Ascending aorta (tissue), 2 donors: ENCODE measurements at places on chromosomes 1 and 21.

GRCh38 chr1:154899041-154899440, 29.0 kb upstream of the KCNN3 start:
- no peak for DNase-seq

DNA sequence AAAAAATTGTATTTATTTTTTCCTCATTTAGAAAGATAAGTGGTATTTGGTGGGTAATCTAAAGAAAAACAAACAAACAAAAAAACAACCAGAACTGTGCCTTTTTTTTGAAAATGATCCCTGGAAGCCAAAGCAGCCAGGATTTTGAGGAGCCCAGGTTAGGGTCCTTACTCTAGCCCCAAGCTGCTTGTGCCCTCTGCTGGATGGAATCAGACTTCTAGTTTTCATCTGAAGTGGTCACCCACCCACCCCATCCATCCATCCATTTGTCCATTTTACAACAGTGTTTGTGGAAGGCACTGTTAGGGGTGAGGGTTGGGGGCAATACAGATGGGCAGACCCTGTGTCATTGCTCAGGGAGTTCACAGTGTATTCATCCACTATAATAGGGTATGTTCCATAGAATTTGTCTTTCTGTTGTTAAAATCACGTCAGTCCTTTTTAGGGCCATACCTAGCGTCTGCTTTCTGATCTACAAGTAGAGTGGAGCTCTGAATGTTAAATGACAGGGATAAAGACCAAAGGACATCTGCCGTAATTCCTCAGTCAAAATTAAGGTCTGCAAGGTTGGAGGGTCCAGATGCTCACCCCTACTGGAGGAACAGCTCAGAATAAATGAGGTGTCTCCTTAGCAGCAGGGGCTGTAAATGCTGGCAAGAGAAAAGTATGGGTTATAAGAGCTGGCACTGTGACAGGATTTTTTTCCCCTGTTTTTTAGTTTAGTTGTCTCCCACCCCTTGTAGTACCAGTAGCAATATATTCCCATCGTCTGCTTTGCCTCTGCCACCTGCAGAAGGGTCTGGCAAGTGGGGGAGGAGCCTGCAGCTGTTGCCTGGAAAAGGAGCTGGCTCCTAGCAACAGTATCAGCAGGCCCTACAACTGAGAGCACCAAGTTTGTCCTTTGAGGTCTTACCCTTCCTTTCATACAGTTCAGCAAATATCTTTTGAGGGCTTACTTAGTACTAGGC, 3.2 kb downstream of the LRRC42 start:
- DNase-seq, result no peak

DNA sequence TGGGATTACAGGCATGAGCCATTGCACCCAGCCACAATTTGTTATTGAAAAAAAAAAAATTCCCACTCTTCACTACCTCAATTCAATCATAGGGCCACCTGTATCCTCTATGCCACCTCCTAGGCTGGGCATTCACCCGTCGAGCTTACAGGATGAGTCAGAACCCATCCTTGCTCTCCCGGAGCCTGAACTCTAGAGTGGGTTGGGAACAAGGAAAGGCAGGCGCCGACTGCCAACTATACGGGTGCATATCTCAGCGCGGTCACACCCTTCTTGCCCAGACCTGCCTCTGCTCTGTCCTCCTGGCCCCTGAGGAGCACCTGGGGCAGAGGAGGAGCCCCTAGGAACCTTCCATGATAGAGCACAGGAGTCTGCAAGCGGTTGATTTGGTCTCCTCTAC, 21.4 kb upstream of the LBR start:
- DNase-seq, result no peak

DNA sequence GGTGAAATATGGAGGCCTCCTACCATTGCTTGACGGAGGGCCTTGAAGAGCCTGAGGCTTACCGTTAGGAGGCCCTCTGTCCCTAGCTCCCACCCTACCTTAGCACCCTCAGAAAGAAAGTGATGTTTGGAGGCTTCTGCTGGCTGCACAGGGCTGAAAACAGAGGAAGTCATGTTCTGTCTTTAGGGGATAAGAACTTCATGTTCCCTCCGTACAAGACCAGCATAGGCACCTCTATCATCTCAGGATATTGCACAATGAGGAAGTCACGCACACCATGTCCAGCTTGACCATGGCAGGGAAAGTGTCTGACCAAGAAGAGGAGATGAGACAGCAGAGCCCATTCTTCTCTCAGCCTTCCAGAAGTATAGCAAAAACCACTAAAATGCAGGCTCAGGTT, 13.8 kb downstream of the ADORA3 start:
- no peak for DNase-seq

- DNase-seq, result no peak
Measured at GRCh38 chr1:110065841-110066240, 4.6 kb downstream of the ALX3 start.

GRCh38 chr1:95041491-95042165, 31.1 kb downstream of the ALG14 start:
- DNase-seq, result peak; percentile 84

- peak; percentile 30 for DNase-seq
Measured at GRCh38 chr1:27137544-27138075, 17.3 kb downstream of the SLC9A1 start.

- no peak for DNase-seq
Measured at GRCh38 chr1:83897516-83897915, 101.4 kb downstream of the TTLL7 start.

- DNase-seq, result no peak
Measured at GRCh38 chr1:113055570-113055969, 17.4 kb upstream of the LRIG2 start.

- no peak for DNase-seq
Measured at GRCh38 chr1:19689856-19690255, 25.2 kb downstream of the HTR6 start.

- no peak for DNase-seq
Measured at GRCh38 chr1:210440081-210440480, 111.4 kb downstream of the HHAT start.

- no peak for DNase-seq
Measured at GRCh38 chr1:7610106-7610731, 160.9 kb upstream of the VAMP3 start.

GRCh38 chr1:68791800-68792199, 294.9 kb upstream of the DEPDC1 start:
- no peak for DNase-seq

DNA sequence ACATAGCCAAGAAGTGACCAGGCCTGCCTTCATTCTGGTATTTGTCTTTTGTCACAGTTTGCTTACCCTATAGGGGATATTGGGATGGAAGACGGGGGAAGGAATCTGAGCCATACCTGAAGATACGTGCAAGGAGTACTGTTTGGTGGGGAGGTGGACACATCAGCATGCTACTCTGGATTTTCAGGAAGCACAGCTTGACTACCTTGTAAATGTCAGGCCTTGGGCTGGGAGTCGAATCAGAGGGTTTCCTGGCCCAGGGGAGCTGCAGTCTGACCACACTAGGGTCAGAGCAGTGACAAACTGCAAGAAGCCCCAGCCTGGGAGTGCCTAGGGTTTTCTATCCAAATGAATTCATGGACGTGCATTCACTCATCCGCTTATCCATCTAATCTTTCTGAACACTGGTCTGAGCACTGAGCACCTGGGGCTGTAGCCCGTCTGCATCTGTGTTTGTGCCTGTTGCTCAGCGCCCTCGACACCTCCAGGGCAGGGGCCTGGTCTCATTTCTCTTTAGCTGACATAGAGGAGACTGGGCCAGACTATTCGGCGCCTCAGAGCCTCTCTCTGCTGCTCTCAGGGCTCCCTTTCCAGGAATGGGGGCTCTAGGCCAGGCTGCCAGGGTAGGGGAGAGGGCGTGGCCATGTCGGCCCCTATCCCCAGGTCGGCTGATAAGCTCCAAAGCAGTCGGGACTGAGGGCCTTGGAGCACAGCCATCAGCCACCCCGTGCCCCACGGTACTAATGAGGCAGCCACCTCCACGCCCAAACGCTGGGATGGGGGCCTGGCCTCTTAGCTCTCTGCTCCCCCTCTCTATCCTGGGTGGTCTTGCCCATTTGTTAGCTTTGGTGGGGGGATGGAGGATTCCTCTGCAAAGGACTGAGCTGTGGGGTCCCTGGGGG, 47.0 kb upstream of the SLC2A1 start:
- no peak for DNase-seq

DNA sequence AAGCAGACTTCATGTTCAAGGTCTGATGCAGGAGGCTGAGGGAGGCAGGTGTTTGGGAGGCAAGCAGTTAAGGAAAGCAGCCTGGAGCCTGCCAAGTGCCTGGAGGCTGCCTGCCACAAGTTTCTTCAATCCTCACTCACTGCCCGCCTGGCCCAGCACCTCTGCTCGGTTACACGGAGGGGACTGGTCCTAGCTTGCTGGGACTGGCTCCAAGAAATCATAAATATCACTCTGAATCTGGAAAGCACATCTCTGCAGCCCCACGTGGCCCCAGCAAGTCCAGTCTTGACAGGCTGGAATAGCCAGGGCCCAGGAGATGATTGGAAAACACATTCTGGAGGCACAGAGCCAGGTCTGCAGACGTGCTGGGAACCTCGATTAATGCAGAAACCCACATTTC, 83.9 kb downstream of the BCAR3 start:
- DNase-seq, result no peak

GRCh38 chr1:153506831-153507413, 28.9 kb downstream of the S100A6 start:
- DNase-seq, result peak; percentile 80

GRCh38 chr1:70760154-70760553, 287.5 kb downstream of the PTGER3 start:
- DNase-seq, result no peak

DNA sequence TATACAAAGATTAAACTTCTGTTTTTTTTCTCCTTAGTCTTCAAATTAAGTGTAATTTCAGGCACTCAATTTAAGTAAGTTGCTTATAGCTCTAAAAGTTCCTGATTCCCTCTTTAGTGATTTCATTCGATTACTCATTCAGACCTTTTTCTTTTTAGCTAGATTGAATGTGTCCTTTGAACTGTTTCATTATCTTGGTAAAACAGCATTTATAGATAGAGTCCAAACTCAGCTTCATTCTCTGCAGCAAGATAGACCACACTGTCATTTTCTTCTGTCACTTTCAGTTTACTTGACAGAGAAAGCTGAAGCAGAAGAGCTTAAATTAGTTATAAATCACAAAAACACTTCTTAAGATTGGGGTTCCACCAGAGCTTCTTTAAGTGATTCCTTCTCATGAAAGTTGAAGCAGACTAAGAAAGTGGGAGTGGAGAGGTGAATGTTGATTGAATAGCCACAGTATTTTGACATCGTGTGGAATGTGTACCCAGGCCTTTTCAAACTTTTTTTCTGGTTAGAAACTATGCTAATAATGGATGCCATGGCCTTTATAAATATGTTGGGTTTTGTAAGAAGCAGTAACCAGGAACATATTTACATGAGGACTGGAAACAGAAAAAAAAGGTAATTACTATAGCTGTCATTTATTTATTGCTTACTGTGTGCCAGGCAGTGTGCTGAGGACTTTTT, 52.2 kb downstream of the ZBTB40 start:
- no peak for DNase-seq

GRCh38 chr1:57279909-57280666, 143.8 kb downstream of the DAB1 start:
- DNase-seq, result no peak

- no peak for DNase-seq
Measured at GRCh38 chr1:171137580-171137979, 46.9 kb downstream of the FMO3 start.

DNA sequence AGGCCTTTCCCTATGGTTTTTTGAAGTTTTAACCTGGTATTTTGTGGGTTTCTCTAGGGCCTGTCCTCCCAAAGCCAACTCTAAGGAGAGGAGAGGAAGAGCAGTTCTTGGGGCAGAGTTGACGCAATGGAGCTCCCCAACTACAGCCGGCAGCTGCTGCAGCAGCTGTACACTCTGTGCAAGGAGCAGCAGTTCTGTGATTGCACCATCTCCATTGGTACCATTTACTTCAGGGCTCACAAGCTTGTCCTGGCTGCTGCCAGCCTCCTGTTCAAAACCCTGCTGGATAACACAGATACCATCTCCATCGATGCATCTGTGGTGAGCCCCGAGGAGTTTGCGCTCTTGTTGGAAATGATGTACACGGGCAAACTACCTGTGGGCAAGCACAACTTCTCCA, 38.2 kb downstream of the ZBTB40 start:
- DNase-seq, result no peak

DNA sequence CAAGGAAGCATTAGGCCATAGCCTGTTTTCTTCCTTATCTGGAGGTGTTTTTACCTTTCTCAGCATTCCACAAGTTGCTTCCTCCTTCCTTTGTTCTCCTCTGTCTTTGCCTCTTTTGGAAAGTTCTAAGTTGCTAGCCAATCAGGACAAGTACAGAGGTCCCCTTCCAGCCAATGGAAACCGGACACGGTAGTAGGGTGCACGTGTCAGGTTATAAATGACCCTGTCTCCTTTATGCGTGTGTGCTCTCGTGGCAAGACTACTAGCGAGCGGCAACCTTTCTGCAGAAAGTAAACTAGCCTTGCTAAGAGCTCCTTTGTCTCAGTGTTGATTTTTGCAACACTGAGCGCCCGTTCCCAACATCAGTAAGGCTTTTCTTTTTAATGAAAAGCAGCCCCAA, 1.5 kb upstream of the ACADM start:
- no peak for DNase-seq

DNA sequence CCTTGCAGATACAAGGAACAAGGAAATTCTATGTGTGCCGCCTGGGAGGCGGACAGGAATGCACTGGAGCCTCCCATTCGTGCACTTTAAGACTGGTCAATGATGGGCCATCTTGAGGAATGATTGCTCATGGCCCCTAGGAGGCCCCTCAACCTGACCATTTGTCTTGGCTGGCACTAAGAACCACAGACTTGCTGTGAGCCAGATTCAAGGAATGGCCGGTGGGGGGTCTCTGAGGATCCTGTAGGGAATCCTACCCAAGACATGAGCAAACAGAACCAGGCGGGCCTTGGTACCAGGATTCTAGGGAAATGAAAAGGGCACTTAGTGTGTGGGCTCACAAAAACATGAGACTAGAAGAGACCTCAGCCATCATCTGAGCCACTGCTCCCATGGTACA, 28.1 kb upstream of the GOLT1A start:
- DNase-seq, result no peak

- no peak for DNase-seq
Measured at GRCh38 chr1:221161571-221162041, 282.4 kb downstream of the HLX start.

DNA sequence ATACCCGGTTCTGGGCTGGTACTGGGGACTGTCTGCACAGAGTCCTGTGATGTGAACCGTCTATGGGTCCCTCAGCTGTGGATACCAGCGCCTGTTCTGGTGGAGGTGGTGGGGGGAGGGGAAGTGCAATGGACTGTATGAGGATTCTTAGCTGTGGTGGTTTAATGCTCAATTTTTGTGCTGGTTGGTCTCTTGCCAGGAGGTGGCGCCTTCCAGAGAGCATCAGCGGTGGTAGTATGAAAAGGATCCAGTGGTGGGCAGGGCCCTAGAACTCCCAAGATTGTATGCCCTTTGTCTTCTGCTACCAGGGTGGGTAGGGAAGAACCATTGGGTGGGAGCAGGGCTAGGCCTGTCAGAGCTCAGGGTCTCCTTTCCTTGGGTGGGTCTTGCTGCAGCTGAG, 89.4 kb upstream of the B3GALT2 start:
- no peak for DNase-seq
